ENCODE measurements at places on chromosomes 3 and 15.

- DNase-seq, result no peak
These were observed 28.1 kb downstream of the MCF2L2 start for GRCh38 chr3:183400352-183400751.

DNA sequence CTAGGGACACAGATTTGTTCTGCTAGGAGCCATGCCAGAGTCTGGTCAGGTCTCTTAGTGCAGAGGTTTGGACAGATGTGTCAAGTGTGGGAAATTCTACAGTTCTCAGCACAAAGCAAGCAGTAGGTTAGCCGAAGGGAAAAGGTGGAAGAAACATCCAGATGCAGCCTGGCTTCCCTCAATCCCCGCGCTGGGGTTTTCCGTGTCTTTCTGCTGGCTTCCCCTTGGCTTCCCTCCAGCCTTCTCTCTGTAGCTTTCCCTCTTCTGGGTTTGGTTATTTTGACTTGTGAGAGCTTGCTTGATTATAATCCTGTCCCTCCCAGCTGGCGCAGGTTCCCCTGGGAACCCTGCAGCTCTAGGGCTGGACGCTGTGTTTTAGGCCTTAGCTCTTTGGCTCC lies 4.1 kb downstream of the TF start:
- no peak for DNase-seq

- no peak for DNase-seq
These were observed 127.2 kb upstream of the DPH6 start for GRCh38 chr15:35673093-35673684.

DNA sequence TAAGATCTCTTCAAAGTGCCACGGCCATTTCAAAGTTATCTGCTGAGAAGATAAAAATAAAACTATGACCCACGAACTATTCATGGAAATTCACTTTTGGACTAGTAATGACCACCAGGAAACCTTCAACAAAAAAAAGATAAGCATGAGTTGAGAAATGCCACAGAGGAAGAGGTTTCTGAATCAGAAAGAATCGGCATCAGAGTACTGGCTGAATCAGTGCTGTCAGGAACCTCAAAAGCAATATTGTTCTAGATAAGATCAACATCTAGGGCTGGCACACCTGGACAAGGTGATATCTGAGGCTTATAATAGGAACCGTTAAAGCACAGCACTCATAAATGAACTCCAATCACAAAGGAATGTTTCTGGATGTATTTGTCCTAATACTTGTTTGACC lies 72.7 kb downstream of the PEAK1 start:
- DNase-seq, result no peak

GRCh38 chr3:5331567-5332269 lies 144.2 kb downstream of the EDEM1 start:
- DNase-seq, result no peak

DNA sequence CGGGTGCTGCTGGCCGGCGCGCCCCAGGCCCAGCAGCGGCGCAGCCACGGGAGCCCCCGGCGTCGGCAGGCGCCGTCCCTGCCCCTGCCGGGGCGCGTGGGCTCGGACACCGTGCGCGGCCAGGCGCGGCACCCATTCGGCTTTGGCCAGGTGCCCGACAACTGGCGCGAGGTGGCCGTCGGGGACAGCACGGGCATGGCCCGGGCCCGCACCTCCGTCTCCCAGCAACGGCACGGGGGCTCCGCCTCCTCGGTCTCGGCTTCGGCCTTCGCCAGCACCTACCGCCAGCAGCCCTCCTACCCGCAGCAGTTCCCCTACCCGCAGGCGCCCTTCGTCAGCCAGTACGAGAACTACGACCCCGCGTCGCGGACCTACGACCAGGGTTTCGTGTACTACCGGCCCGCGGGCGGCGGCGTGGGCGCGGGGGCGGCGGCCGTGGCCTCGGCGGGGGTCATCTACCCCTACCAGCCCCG lies 777 bp downstream of the LOXL1 start:
- DNase-seq, result no peak

GRCh38 chr3:48185129-48185528 lies 3.1 kb downstream of the CDC25A start:
- DNase-seq, result no peak

GRCh38 chr3:71582612-71583565 lies 639 bp downstream of the FOXP1 start:
- no peak for DNase-seq

- peak; percentile 19 for DNase-seq
These were observed 145.8 kb upstream of the THRB start for GRCh38 chr3:24640330-24640877.

DNA sequence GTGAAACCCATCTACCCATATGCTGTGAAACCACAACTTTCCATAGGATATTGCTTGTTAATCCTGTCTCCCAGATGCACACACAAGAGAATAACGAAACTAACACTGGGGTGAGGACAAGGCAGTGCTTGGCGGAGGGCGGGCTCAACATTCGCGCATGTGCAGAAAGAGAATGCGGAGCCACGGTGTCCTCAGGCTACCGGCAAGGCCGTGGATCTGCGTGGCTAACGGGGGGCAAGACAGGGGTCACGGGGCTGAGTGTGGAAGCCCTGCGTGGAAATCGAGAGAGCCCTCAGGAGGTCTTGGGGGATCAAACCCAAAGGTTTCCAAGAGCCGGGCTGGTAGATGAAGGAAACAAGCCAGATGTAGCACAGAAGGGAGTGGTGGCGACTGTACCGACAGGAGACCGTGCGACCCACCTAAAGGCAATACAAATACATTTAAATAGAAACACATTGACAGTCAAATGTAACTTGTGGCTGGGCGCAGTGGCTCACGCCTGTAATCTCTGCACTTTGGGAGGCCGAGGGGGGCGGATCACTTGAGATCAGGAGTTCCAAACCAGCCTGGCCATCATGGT lies 48.5 kb upstream of the TRA2B start:
- DNase-seq, result peak; percentile 45

GRCh38 chr3:157836022-157836421 lies 270.2 kb downstream of the SHOX2 start:
- no peak for DNase-seq

GRCh38 chr3:17195856-17196604 lies 311.3 kb downstream of the PLCL2 start:
- DNase-seq, result no peak

GRCh38 chr3:61053781-61054496 lies 197.3 kb downstream of the FHIT start:
- DNase-seq, result no peak

GRCh38 chr3:13480340-13481318 lies 523 bp downstream of the HDAC11 start:
- DNase-seq, result no peak

- peak; percentile 63 for DNase-seq
These were observed 194.3 kb downstream of the RORA start for GRCh38 chr15:61034678-61035291.

DNA sequence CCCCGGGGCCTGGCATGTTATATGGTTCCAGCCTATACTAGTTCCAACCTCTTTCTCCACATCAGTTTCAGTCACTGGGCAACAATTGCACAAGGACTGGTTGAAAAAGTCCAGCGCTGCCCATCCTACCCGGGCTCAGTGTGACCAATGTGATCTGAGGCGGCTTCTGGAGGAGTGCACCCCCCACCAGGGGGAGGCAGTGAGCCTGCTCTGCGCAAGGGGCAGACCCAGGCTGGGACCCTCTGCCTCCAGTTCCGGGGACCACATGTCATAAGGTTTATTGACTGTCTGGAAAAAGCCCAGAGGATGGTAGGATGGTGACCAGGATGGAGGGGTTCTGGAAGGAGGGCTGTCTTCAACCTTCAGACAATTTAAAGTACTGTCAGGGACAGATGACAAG lies 25.6 kb upstream of the NR2E3 start:
- DNase-seq, result no peak

DNA sequence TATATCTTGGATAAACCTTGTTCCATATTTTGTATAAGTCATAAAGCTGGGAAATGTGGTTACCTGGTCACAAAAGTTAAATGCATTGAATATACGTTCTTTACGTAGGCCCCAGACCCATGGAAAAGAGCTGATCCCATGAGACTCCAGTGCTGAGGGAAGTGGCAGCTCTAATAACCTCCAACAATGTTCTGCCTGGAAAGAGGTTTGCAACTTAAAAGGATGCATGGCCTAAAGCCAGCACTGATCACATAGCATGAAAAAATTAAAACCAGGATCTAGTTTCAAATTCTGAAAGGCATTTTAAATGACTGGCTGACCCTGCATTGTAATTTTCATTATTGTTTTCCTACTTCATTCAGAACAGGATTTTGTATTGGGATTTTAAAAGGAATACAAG lies 27.9 kb upstream of the STRIT1 start:
- no peak for DNase-seq

GRCh38 chr3:56467801-56468183 lies 475 bp downstream of the ERC2 start:
- DNase-seq, result no peak

- no peak for DNase-seq
These were observed 6.8 kb downstream of the SPINT1 start for GRCh38 chr15:40850576-40851112.

- DNase-seq, result no peak
These were observed 1.1 kb downstream of the HDGFL3 start for GRCh38 chr15:83206526-83207008.

DNA sequence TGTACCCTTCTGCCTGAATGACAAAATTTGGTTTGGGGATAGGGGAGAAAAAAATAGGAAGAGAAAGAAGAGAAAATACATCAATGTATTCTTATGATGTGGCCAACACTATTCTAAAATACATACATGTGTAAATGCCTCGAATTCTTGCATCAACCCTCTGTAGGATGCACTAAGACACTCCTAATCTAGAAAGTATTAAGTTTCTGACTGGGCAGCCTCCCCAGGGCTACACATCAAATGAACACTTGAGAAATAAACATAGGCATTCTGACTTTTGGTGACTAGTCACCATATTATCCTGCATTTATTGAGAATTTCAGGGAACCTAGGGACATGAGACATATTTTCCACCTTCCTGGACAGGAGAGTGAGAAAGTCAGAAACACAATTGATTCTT lies 109.2 kb downstream of the CPNE4 start:
- DNase-seq, result no peak

- DNase-seq, result peak; percentile 60
These were observed 205.7 kb upstream of the ZPLD1 start for GRCh38 chr3:102229062-102229655.

GRCh38 chr3:23117856-23118255 lies 85.3 kb upstream of the UBE2E2 start:
- DNase-seq, result no peak

DNA sequence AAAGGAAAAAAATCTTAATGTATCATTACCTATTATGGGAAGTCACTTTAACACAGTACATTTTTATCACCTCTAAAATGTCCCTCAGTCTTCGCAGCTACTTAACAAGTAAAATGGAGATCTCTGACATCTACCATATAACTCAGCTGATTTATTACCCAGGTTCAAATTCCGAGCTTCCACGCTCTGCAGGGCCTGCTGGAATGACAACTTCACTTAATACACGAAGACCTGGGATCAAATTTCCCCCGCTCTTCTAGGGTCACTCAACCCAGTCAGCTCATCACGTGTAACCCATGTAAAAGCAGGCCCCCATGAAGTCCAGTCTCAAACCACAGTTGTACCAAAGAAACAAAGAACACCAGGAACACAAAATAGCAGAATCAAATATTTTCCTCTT lies 44.2 kb upstream of the ACP3 start:
- DNase-seq, result no peak

DNA sequence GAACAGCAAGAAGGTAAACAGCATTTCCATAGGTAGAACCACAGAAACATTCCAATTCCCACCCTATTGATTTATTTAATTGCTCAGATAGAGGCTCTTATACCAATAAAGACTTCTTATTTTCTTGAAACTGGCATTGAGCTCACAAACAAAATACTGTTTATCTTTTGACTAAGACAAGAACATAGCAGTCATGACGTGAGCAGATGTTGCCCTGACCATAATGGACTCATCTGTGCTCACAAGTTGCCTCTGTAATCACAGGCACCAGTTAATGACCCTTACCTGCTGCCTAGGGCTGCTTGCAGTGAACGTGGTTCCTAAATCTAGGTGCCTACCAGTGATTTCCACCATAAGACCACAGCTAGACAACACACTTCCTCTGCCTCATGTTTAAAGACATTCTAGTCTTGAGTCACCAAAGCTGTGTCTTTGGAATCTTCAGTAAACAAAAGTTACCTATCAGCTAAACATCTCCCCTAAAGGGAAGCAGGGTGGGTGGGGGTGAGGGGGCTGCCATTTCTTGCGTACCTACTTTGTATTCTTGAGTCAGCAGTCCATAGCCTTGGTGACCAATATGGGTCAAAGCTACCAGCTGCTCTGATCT lies 2.1 kb downstream of the FYCO1 start:
- DNase-seq, result no peak

DNA sequence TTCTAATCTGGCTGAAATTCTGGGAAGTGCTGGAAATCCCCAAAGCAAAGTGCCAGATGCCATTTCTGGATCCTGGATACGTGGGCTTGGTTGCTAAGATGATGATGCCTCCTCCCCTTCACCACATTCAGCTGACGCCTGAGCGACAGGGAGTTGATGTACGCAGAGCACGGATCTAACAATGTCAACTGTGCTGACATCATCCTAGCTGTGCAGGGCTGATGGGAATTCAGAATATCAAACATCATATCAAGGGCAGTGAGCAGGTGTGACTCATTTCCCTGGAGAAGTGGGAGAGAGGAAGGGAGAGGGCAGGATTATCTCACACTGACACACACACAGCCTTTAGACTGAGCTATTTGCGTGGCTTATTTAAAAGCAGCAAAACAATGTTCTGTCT lies 92.6 kb upstream of the ZBTB20 start:
- DNase-seq, result peak; percentile 90

- no peak for DNase-seq
These were observed 900.6 kb downstream of the TUSC7 start for GRCh38 chr3:117610156-117610555.

GRCh38 chr15:39132954-39133600 lies 447.8 kb upstream of the THBS1 start:
- peak; percentile 80 for DNase-seq

GRCh38 chr15:88627463-88627862 lies 6.3 kb downstream of the AEN start:
- no peak for DNase-seq

- no peak for DNase-seq
These were observed 12.3 kb downstream of the FBXL22 start for GRCh38 chr15:63609448-63609847.

GRCh38 chr3:11545186-11545851 lies 98.4 kb downstream of the VGLL4 start:
- no peak for DNase-seq

DNA sequence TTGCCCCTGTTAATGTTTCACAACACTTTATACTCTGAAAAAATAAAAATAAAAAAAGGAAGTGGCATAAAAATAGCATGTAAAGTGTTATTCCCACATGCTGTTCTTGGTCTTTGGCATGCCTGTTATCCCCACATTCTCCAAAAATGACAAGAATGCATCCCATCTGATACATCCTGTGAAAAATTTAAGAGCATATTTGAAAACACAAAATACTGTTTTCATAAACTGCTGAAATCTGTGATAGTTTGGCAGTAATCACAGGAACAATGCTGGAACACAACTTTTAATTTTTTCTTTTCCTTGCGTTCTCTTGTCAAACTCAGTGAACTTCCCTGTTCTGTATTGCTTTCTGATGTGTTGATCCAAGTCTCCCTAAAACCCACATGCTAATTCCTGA lies 288.8 kb downstream of the ROBO2 start:
- peak; percentile 39 for DNase-seq
